Activated B cell treated with CpG ODN at 0.5 μM for 24 hours (primary cell): ENCODE measurements at places on chromosomes 7 and 10.

- no peak for DNase-seq
- no peaks in the 10 kb centered on the region for H3K36me3 ChIP-seq
- H3K27ac ChIP-seq, result no peak overlapping the region
- no peaks in the 10 kb centered on the region for H3K27me3 ChIP-seq
- no peaks in the 10 kb centered on the region for H3K4me1 ChIP-seq
- H3K4me3 ChIP-seq, result no peak overlapping the region
These were observed 249.6 kb downstream of the PLXDC2 start for GRCh38 chr10:20065814-20066213.

- H3K27ac ChIP-seq, result no peak overlapping the region
- no peaks in the 10 kb centered on the region for H3K36me3 ChIP-seq
- H3K4me1 ChIP-seq, result no peaks in the 10 kb centered on the region
- no peaks in the 10 kb centered on the region for H3K27me3 ChIP-seq
- H3K4me3 ChIP-seq, result no peak overlapping the region
These were observed 1567.3 kb upstream of the LRRTM3 start for GRCh38 chr10:65358565-65358964.

- DNase-seq, result no peak
- no peaks in the 10 kb centered on the region for H3K27me3 ChIP-seq
- no peak overlapping the region for H3K4me3 ChIP-seq
- peaks cover 25% of the 10 kb centered on the region for H3K36me3 ChIP-seq
- no peak overlapping the region for H3K27ac ChIP-seq
- H3K4me1 ChIP-seq, result peaks cover 15% of the 10 kb centered on the region
These were observed 163.6 kb downstream of the NEURL1 start for GRCh38 chr10:103657061-103657591.

DNA sequence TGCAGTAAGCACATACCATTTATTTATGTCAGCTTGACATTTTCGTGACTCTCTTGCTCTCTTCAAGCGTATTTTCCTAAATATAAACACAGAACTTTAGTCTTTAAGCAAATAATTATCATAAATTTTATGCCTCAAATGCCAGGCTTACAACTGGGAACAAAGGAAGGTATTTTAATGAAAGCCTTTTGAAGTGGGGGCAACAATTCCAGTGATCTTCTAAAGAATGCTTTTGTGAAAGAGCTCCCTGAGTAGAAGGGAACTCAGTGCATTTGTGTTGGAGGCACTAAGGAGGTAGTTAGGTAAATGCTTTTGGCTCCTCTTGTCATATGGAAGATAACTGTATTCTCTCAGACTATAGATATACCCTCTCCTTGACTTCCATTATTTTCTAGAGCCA lies 104.9 kb downstream of the VPS50 start:
- no peak for DNase-seq
- H3K4me3 ChIP-seq, result no peak overlapping the region
- H3K27me3 ChIP-seq, result no peaks in the 10 kb centered on the region

- no peaks in the 10 kb centered on the region for H3K27me3 ChIP-seq
- no peak overlapping the region for H3K27ac ChIP-seq
- H3K4me3 ChIP-seq, result no peak overlapping the region
- H3K36me3 ChIP-seq, result no peaks in the 10 kb centered on the region
These were observed 781.1 kb downstream of the GATA3 start for GRCh38 chr10:8835453-8836167.

GRCh38 chr10:100600218-100600617 lies 64.5 kb downstream of the HIF1AN start:
- H3K36me3 ChIP-seq, result no peaks in the 10 kb centered on the region
- peaks cover 29% of the 10 kb centered on the region for H3K27me3 ChIP-seq
- H3K4me3 ChIP-seq, result no peak overlapping the region
- H3K4me1 ChIP-seq, result no peaks in the 10 kb centered on the region

DNA sequence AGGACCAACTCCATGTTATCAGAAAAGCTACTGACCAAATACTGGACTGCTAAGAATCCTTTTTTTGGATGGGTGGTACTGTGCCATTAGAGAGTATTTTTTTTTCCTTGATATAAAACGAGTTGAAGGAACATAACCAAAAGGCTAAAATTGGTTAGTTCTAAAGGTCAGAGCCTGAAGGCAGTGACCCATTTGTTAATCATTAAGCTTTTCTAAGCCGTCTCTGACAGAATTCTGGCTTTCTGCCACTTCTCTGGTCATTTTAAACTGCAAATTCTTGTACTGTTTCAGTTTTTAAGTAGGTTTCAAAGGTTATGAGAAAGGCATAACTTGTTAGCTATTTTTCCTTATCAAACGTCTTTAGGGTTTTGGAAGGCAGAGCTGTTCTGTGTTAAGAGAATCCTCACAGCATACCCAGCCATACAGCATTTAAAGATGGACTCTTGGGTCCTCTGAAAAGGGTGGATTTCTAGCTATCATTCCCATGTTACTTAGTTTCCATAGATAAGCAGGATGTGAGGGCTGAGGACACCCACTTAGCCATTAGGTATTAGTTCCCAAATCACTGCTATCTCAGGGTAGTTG lies 196.8 kb downstream of the RNLS start:
- H3K36me3 ChIP-seq, result peaks cover 2% of the 10 kb centered on the region
- peaks cover 26% of the 10 kb centered on the region for H3K4me1 ChIP-seq
- no peak overlapping the region for H3K4me3 ChIP-seq
- no peaks in the 10 kb centered on the region for H3K27me3 ChIP-seq
- DNase-seq, result no peak
- H3K27ac ChIP-seq, result no peak overlapping the region

GRCh38 chr10:30313579-30314350 lies 35.3 kb downstream of the MTPAP start:
- no peaks in the 10 kb centered on the region for H3K4me1 ChIP-seq
- H3K27ac ChIP-seq, result no peak overlapping the region
- H3K4me3 ChIP-seq, result no peak overlapping the region

DNA sequence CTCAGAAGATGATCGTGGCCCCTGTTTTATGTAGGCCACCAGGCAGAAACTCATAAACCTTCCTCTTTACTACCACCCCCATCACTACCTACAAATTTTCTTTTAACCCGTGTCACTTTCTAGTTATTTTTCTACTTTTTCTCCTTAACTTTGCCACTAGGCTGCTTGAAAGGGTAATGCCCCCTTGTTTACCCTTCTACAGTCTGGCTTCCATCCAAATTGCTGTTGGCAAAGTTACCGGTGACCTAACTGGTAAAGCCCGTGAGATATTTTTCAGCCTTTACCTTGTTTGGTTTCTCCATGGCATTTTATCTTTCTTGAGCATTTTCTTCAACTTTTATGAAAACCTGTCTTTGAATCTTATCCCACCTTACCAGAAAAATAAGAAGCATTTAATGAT lies 153.0 kb downstream of the WNT2 start:
- no peak overlapping the region for H3K4me3 ChIP-seq
- H3K36me3 ChIP-seq, result no peaks in the 10 kb centered on the region
- no peaks in the 10 kb centered on the region for H3K4me1 ChIP-seq
- no peak overlapping the region for H3K27ac ChIP-seq
- no peaks in the 10 kb centered on the region for H3K27me3 ChIP-seq

DNA sequence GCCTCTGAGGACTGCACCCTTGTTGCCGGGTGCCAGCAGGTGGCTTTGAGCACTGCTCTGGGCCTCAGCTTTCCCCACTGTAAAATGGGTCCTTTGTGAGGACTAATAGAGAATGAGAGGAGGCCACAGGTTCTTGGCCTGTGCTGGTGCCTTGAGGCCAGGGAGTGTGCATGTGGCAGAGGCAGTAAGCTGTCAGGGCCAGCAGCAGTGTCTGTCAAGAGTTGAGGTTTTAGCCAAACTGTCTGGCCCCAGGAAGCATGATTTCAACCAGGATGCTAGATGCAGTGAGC lies 13.5 kb downstream of the NACAD start:
- no peak for DNase-seq
- no peak overlapping the region for H3K4me3 ChIP-seq
- H3K36me3 ChIP-seq, result peaks cover 67% of the 10 kb centered on the region
- no peaks in the 10 kb centered on the region for H3K4me1 ChIP-seq

GRCh38 chr10:79065853-79066252 lies 2.9 kb upstream of the ZMIZ1 start:
- H3K27me3 ChIP-seq, result peaks cover 6% of the 10 kb centered on the region
- no peak for DNase-seq
- no peak overlapping the region for H3K27ac ChIP-seq
- H3K36me3 ChIP-seq, result peaks cover 5% of the 10 kb centered on the region
- peaks cover 24% of the 10 kb centered on the region for H3K4me1 ChIP-seq
- peak overlapping the region; percentile 57 for H3K4me3 ChIP-seq

DNA sequence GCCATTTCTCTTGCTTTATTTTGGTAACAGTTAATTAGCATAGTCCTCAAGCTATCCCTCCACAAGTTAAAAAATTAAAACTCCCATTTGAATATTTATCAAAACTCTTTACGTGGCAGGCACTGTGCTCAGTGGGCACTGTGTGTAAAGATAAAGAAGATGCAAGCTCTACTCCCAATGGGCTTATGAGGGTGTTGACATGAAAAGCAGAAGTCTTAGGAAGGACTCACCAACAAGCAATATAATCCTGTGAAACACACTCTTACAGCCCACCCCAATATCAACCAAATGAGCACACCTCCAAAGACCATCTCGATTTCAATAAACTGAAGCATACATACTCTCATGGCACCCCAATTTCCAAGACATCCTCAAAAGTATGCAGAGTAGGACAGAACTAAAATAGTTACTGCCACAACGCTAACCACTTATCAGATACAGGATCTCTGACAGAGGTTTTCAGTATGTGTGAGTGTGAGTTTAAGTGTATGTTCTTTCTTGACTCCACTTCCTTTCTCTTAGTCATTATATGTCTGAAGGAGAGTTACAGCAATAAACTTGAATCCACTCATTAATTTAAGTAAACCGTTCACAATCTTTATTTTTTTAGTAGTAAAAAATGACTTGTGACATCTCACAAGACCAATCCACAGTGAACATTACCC lies 120.0 kb downstream of the PDE1C start:
- H3K27me3 ChIP-seq, result no peaks in the 10 kb centered on the region
- H3K4me1 ChIP-seq, result no peaks in the 10 kb centered on the region
- H3K4me3 ChIP-seq, result no peak overlapping the region
- no peak for DNase-seq

DNA sequence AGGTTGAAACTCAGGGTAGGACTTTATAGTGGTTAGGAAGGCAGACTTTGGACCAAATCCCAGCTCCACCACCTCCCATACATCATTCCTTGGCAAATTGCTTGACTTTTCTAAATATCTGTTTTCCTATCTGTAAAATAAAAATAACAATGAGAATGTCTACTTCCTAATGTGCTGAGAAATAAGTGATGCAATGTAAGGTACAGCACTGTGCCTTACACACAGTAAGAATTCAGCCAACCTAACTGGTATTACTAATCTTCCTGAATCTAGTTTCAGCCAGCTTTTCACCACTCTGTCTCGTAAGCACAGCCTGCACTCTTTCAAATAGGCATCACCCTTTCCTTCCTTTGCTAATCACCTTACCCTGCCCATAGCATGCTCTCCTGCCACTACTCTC lies 9.7 kb downstream of the PRLHR start:
- H3K27me3 ChIP-seq, result peaks cover 10% of the 10 kb centered on the region
- no peak overlapping the region for H3K4me3 ChIP-seq
- DNase-seq, result no peak
- H3K27ac ChIP-seq, result no peak overlapping the region
- H3K4me1 ChIP-seq, result no peaks in the 10 kb centered on the region
- no peaks in the 10 kb centered on the region for H3K36me3 ChIP-seq

DNA sequence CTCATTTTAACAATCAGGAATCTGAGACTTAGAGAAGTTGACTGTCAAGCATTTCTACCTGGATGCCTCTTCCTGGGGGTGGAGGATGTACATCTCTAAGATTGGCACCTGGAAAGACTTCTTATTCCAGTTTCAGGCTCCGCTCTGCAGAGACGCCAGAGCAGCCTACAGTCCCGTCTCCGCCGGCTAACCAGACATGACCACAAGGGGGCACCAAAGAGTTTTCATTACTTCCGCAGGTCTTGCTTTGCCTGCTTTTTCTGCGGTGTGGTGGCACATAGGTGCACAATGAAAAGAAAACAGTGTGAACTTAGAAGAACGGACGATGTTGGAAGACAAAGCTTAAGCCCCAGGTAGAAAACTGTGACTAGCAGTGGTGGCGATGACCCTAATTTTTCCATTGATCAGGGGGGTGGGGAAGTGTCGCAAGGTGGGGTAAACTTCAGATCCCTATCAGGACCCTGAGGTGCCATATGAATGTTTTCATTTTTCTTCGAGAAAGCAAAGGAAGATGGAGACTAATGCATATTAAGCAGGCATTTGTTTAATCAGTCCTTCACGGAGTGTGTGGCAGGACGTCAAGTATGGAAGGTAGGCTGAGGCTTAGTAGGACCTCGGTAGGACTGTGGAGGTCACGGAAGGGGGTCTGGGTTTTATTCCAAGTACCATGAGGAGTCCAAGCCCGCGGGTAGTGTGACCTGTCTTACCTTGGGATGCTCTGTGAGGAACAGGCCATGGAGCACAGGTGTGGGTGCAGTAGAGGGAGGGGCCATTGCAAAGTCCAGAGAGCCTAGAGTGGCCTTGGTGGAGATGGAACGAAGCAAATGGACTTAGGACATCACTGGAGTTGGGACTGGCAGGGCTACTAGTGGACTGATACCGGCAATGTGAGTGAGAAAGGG lies 60.1 kb upstream of the SORCS3 start:
- DNase-seq, result peak; percentile 21
- peaks cover 21% of the 10 kb centered on the region for H3K27me3 ChIP-seq
- H3K4me3 ChIP-seq, result no peak overlapping the region
- no peaks in the 10 kb centered on the region for H3K4me1 ChIP-seq
- no peaks in the 10 kb centered on the region for H3K36me3 ChIP-seq

- H3K4me3 ChIP-seq, result peak overlapping the region; percentile 41
- peak overlapping the region; percentile 41 for H3K27ac ChIP-seq
- no peaks in the 10 kb centered on the region for H3K36me3 ChIP-seq
- no peak for DNase-seq
- H3K27me3 ChIP-seq, result no peaks in the 10 kb centered on the region
These were observed 27.3 kb upstream of the HERPUD2 start for GRCh38 chr7:35722054-35722849.

- no peak overlapping the region for H3K27ac ChIP-seq
- no peak for DNase-seq
- H3K27me3 ChIP-seq, result no peaks in the 10 kb centered on the region
- H3K4me3 ChIP-seq, result no peak overlapping the region
These were observed 224.5 kb upstream of the SEMA3E start for GRCh38 chr7:83873459-83873858.

GRCh38 chr7:124681946-124682345 lies 83.6 kb downstream of the GPR37 start:
- no peak for DNase-seq
- H3K36me3 ChIP-seq, result no peaks in the 10 kb centered on the region
- H3K27ac ChIP-seq, result no peak overlapping the region
- H3K4me3 ChIP-seq, result no peak overlapping the region
